ENCODE measurements at places on chromosomes 1 and 21.

DNA sequence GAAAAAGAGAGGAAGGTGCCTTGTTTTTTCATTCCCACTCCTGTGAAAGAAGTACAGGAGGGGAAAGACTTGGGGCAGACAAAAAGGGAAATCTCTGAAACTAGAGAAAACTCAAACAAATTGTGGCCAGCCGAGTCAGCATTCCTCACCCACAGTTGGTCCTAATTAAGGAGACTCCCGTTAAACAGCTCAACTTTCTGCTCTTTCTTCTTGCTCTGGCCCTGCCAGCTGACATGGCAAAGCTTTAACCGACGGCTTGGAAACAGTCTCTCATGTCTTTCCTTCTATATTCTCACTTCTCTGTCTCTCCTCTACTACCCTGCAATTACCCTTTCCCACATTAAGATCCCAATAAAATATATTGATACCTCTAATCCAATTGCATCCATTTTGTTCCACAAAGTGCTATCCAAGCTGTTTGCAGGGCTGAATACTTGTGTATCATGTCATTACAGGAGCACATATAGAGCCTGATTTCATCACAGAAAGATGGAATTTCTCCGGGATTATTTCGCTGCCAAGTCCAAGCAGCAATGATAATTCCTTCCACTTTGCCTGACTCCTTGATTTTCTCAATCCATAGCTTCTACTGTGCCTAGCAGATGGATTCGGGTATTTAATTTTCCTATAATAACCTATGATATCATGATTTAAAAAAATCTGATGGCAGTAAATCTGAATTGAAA, 65.4 kb upstream of the IPO9 start:
- peak overlapping the region; percentile 12 for H3K27ac ChIP-seq
- no peaks in the 10 kb centered on the region for H3K27me3 ChIP-seq
- peaks cover 15% of the 10 kb centered on the region for H3K4me1 ChIP-seq
- no peak overlapping the region for H3K4me3 ChIP-seq
- H3K36me3 ChIP-seq, result no peaks in the 10 kb centered on the region

- no peak for DNase-seq
- H3K36me3 ChIP-seq, result peaks cover 100% of the 10 kb centered on the region
- no peaks in the 10 kb centered on the region for H3K4me1 ChIP-seq
- peak overlapping the region; percentile 60 for H3K27ac ChIP-seq
Measured at GRCh38 chr1:32163405-32163804, 16.1 kb upstream of the TXLNA start.

DNA sequence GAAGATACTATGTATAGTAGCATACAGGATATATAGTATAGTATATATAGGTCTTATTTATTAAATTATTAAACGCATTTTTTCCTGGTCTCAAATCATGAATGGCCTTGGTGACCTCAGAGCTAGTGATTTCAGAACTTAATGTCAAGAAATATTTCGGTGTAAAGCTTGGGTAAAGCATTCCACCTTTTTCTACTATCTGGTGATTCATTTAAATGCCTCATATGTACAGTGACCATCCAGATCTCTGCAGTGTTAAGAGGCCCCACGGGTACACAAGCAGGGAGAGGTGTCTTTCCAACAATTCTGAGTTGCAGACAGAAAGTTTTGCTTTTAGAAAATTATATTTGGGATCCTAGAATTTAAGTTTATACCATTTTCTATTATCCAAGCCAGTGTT, 626.5 kb downstream of the PTPRC start:
- H3K27ac ChIP-seq, result no peak overlapping the region
- no peaks in the 10 kb centered on the region for H3K4me1 ChIP-seq
- no peak for DNase-seq
- H3K4me3 ChIP-seq, result no peak overlapping the region
- H3K36me3 ChIP-seq, result no peaks in the 10 kb centered on the region

GRCh38 chr1:29569971-29570634, 333.8 kb downstream of the PTPRU start:
- no peak overlapping the region for H3K27ac ChIP-seq
- DNase-seq, result no peak
- no peak overlapping the region for H3K4me3 ChIP-seq
- peaks cover 2% of the 10 kb centered on the region for H3K4me1 ChIP-seq
- H3K36me3 ChIP-seq, result no peaks in the 10 kb centered on the region

DNA sequence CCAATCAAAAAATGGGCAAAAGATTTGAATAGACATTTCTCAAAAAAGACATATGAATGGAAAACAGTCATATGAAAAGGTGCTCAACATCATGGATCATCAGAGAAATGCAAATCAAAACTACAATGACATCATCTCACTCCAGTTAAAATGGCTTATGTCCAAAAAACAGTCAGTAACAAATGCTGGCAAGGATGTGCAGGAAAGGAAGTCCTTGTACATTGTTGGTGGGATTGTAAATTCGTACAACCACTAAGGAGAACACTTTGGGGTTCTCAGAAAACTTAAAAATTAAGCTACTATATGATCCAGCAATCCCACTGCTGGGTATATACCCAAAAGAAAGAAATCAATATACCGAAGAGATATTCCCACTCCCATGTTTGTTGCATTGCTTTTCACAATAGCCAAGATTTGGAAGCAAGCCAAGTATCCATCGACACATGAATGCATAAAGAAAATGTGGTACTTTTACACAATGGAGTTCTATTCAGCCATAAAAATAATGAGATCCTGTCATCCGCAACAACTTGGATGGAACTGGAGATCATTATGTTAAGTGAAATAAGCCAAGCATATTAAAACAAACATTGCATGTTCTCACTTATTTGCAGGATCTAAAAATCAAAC, 17.9 kb downstream of the GBP5 start:
- no peak for DNase-seq
- H3K27me3 ChIP-seq, result no peaks in the 10 kb centered on the region
- no peak overlapping the region for H3K27ac ChIP-seq
- H3K4me3 ChIP-seq, result no peak overlapping the region
- H3K36me3 ChIP-seq, result no peaks in the 10 kb centered on the region
- peaks cover 15% of the 10 kb centered on the region for H3K4me1 ChIP-seq

DNA sequence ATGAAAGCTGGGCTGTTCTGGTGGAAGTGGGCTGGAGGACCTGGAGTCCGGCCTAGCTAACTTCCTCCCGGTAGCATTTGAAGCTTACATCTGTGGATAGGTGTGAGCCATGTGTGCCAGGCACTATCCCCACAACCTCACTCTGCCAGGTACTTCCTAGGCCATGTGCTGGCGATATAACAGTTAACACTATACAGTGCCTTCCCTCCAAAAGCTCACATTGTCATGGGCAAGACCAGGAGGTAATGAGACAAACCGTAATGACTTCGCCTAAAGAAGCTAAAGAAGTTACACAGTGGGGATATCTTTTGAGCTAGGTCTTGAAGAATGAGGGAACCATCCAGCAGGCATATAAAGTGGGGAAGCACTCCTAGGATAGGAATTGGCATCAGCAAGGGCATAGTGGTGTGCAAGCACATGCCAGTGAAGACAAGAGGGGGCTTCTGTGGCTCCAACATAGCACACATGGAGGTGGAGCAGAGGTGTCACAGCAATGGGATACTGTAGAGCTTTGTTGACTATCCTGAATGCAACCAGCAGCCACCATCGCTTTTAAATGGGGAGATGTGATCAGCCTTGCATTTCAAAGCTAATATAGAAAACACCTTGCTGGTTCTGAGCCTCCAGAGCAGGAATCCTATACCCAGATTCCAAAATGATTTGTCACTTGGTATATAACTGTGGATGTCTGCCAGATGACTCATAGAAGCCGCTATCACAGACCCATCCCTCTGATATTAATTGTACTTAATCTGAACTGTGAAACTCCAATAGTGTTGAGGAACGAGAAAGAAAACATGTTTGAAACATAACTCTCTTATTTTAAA, 466.3 kb downstream of the LMO4 start:
- no peaks in the 10 kb centered on the region for H3K36me3 ChIP-seq
- no peak for DNase-seq
- H3K4me1 ChIP-seq, result no peaks in the 10 kb centered on the region
- H3K27ac ChIP-seq, result no peak overlapping the region

Measured in esophagus squamous epithelium (tissue), 5 donors.